ENCODE measurements at places on chromosomes 7 and 10. TPM values are rescaled to one million over a fixed set of nuclear protein-coding genes. Genes with fewer than 3 reads are reported as not detected.

- DNase-seq = no peak
These were observed 317.4 kb downstream of the EXOC4 start for GRCh38 chr7:133570321-133570720.

DNA sequence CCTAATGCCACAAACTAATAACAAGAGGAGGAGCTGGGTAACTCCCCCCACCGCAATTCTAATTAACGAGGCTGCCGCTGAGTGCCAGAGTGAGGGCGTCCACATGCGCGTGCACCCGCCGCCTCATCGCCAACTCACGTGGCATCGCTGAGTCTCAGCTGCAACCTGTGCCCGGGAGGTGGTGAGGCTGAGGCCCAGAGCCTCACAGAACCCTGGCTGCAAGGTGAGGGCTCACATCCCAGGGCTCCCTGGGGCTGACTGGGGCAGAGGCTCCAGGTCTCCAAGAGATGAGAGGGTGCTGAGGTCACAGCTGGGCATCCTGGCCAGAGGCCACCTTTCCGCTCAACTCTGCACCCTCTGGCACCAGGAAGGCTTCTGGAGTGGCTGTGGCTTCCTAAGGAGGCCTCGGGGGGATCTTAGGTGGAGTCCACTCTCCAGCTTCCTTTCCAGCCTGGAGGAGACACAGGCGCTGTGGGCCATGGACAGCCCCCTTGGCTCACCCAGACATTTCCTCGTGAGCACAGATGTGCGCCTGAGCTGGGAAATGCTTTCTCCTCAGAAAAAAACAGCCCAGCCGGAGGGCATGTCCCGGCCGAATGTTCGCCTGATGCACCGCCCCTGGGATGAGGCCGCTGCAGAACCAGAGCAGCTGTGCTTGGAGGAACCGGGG lies 242.6 kb downstream of the MAD1L1 start:
- DNase-seq = peak; percentile 87

- DNase-seq = no peak
These were observed 82.4 kb upstream of the RNF32 start for GRCh38 chr7:156558198-156558597.

- no peak for DNase-seq
These were observed 648.1 kb downstream of the ANKRD7 start for GRCh38 chr7:118872568-118872967.

- no peak for DNase-seq
These were observed 349.2 kb downstream of the RNLS start for GRCh38 chr10:88233870-88234269.

The ATOH7 gene
- polyA plus RNA-seq = 0.22 TPM

The EBF3 gene
- polyA plus RNA-seq = 71.1 TPM

Measured in hindlimb muscle (tissue), 1 donor.